ENCODE measurements at places on chromosomes 2 and 18. TPM values are rescaled to one million over a fixed set of nuclear protein-coding genes. Genes with fewer than 3 reads are reported as not detected.

- no peak for DNase-seq
- no peaks in the 10 kb centered on the region for H3K4me1 ChIP-seq
- H3K27ac ChIP-seq = no peak overlapping the region
- no peak overlapping the region for H3K4me3 ChIP-seq
Measured at GRCh38 chr2:47109007-47109375, 46.1 kb downstream of the STPG4 start.

DNA sequence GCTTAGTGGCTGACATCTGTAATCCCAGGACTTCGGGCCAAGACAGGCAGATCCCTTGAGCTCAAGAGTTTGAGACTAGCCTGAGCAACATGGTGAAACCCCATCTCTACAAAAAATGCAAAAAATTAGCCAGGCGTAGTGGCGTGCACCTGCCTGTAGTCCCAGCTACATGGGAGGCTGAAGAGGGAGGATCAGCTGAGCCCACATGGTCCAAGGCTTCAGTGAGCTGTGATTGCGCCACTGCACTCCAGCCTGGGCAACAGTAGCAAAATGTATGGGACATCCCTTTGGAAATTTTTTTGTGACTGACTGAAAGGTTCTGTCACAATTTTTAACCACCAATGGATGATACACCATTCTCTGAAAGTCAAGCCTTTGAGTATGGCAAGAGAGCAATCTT lies 6.3 kb upstream of the COLEC12 start:
- H3K36me3 ChIP-seq = no peaks in the 10 kb centered on the region
- no peak for DNase-seq
- H3K27me3 ChIP-seq = no peaks in the 10 kb centered on the region
- H3K4me1 ChIP-seq = no peaks in the 10 kb centered on the region

GRCh38 chr2:242011516-242011915 lies 142.0 kb downstream of the RTP5 start:
- H3K27ac ChIP-seq = no peak overlapping the region
- DNase-seq = no peak
- no peaks in the 10 kb centered on the region for H3K36me3 ChIP-seq
- H3K27me3 ChIP-seq = no peaks in the 10 kb centered on the region
- H3K4me3 ChIP-seq = no peak overlapping the region

GRCh38 chr2:28927878-28928277 lies 33.4 kb downstream of the WDR43 start:
- H3K27ac ChIP-seq = no peak overlapping the region
- H3K4me3 ChIP-seq = no peak overlapping the region
- no peaks in the 10 kb centered on the region for H3K36me3 ChIP-seq
- no peak for DNase-seq

DNA sequence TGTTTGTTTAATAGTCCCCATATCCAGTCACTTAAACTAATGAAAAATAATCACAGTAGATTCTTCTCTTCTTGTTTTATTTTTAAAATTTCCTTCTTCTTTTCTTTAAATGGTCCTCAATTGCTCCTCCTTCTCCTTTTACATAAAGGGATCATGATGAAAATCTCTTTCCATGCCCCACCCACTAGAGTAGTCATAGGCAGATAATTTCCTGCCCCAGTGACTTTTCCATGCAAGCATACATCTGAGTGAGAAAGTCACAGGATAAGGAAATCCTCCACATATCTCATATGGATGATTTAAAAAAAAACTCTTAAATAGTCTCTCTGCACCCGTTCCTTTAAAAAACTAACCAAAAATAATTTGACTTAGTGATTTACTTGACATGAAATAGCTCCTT lies 552.3 kb upstream of the SETBP1 start:
- no peak overlapping the region for H3K27ac ChIP-seq
- H3K27me3 ChIP-seq = no peaks in the 10 kb centered on the region
- H3K4me3 ChIP-seq = no peak overlapping the region

DNA sequence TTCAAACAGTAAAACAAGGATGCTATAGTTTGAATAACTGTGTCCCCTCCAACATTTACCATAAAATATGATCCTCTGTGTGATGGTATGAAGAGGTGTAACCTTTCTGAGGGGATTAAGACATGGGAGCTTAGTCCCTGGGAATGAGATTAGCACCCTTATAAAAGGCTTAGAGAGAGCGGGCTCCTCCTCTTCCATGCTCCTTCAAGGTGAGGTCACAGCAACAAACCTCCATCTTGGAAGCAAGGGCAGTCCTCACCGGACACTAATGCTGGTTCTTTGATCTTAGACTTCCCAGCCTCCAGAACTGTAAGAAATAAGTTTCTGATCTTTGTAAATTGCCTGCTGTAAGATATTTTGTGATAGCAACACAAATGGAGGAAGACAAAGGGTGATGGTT lies 700.3 kb downstream of the TMEM182 start:
- no peaks in the 10 kb centered on the region for H3K4me1 ChIP-seq
- no peak overlapping the region for H3K27ac ChIP-seq
- no peaks in the 10 kb centered on the region for H3K27me3 ChIP-seq

Gene AKAIN1
- polyA plus RNA-seq = not detected

GRCh38 chr2:12155303-12156051 lies 409.0 kb downstream of the LPIN1 start:
- peaks cover 8% of the 10 kb centered on the region for H3K4me1 ChIP-seq
- peak overlapping the region; percentile 16 for H3K27ac ChIP-seq

DNA sequence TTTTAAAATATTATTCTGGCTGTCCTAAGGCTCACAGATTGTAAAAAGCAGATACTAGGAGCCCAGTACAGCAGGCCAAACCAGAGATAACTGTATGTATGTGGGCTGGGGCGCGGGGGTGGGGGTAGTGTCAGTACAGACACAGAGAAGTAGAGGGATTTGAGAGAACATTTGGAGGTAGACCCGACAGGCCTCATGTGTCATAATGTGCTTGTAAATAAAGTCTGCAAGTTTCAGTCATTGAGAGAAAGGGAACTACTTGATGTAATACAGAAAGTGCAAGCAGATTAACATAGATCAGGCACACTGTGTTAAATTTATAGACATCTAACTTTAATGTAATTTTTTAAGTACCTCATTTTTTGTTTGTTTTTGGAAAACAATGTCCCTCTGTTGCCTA lies 7.4 kb upstream of the POLI start:
- no peak for DNase-seq
- H3K27me3 ChIP-seq = no peaks in the 10 kb centered on the region
- H3K27ac ChIP-seq = peak overlapping the region; percentile 11
- H3K4me1 ChIP-seq = peaks cover 55% of the 10 kb centered on the region
- H3K4me3 ChIP-seq = no peak overlapping the region

GRCh38 chr2:54605836-54606235 lies 117.6 kb upstream of the EML6 start:
- no peaks in the 10 kb centered on the region for H3K36me3 ChIP-seq
- no peak overlapping the region for H3K4me3 ChIP-seq
- DNase-seq = no peak
- no peaks in the 10 kb centered on the region for H3K27me3 ChIP-seq
- peak overlapping the region; percentile 78 for H3K27ac ChIP-seq
- peaks cover 22% of the 10 kb centered on the region for H3K4me1 ChIP-seq

DNA sequence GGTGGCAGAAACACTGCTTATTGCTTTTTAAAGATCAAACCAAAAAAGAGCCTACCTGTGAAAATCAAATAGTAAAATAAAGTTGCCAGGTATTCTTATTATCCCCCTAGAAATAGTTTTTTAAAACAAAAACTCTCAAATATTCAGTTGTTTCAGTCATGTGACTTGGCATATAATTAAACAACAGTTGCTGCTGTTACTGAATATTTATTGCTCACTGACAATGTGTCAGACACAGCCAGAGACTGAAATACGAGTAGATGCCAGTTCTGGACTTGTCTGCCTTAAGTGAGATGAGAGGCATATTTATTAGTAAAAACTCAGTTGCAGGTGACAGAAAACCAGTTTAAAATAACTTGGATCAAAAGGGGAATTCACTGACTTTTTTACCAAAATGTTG lies 106.0 kb upstream of the RAB12 start:
- H3K27ac ChIP-seq = no peak overlapping the region
- H3K36me3 ChIP-seq = no peaks in the 10 kb centered on the region
- no peaks in the 10 kb centered on the region for H3K4me1 ChIP-seq
- no peaks in the 10 kb centered on the region for H3K27me3 ChIP-seq
- H3K4me3 ChIP-seq = no peak overlapping the region
- DNase-seq = no peak

Gene YWHAQ
- polyA plus RNA-seq = 426 TPM

Gene CNGA3
- 0.04 TPM for polyA plus RNA-seq

Gene KLHL14
- 1.1 TPM for polyA plus RNA-seq

DNA sequence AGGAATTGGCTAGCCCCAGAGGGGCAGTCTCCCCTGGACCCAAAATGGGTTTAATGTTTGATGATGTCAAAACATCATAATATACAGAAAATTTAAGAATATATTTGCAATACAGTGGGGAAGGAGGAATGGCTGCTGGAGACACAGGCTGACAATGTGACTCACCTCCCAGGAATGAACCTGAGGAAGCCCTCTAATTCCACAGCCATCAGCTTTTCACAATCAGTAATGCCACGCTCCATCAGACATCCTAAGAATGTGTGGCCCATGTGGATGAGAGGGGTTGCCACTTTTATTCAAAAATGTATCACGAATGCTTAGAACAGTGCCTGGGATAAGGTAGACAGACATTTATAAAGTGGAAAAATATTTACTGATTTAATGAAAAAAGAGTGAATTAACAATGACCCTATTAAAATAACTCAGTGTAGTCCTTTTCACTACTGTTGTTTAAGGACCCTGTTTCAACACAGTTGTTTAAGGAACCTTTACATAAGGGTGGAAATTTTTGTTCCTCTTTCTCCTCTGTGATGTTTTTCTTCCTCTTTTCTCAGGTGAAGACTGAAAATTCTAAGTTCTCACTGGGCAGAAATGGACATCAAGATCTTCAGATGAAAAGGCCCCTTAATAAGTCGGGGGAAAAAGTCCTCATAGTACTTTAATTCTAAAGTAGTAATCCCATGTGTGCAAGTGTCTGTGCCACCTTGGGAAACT lies 17.5 kb upstream of the TMEM163 start:
- H3K27me3 ChIP-seq = no peaks in the 10 kb centered on the region
- H3K36me3 ChIP-seq = no peaks in the 10 kb centered on the region
- DNase-seq = no peak

DNA sequence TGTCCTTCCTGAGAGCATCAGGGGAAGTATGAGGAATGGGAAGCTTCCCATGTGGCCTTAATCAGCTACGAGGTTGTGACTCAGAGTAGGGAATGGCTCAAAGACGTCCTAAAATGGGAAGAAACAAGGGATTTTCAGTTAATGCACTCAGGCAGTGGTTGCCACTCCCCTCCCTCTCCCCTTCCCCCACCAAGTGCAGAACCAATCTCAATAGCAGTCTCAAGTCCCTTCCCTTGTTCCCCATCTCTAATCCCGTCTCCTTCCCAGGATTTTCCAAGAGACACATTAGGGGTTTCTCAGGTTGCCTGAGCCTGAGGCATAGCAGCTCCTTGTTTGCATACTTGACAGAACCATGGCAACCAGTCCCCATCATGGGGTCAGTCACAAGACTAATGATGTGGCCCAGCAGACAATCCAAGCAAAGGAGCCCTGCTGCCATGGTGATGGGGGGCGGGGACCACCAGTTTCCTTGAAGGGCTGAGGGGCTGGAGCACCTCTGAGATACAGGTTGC lies 18.2 kb upstream of the RESP18 start:
- H3K36me3 ChIP-seq = no peaks in the 10 kb centered on the region
- no peak overlapping the region for H3K4me3 ChIP-seq
- no peak for DNase-seq
- no peak overlapping the region for H3K27ac ChIP-seq
- no peaks in the 10 kb centered on the region for H3K4me1 ChIP-seq
- peaks cover 53% of the 10 kb centered on the region for H3K27me3 ChIP-seq

- H3K4me3 ChIP-seq = no peak overlapping the region
- DNase-seq = no peak
- no peaks in the 10 kb centered on the region for H3K36me3 ChIP-seq
Measured at GRCh38 chr2:105380432-105381100, 18.3 kb downstream of the FHL2 start.

Gene DSC2
- 14.0 TPM for polyA plus RNA-seq

GRCh38 chr2:32865399-32866068 lies 81.2 kb upstream of the LTBP1 start:
- no peak for DNase-seq
- no peaks in the 10 kb centered on the region for H3K27me3 ChIP-seq

DNA sequence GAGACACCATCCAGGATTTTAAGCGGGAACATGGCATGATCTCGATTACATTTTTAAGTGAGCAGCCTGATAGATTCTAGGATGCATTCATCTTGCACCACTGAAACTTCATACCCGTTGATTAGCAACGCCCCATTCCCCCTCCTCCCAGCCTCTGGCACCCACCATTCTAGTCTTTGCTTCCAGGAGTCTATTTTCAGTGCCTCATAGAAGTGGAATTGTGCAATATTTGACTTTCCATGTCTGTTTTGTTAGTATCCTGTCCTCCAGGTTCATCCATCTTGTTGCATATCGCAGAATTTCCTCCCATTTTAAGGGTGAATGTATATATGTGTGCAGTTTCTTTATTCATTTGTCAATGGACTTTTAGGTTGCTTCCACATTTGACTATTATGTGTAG lies 20.9 kb upstream of the SLC66A3 start:
- H3K36me3 ChIP-seq = no peaks in the 10 kb centered on the region
- H3K27me3 ChIP-seq = no peaks in the 10 kb centered on the region
- DNase-seq = no peak
- H3K27ac ChIP-seq = no peak overlapping the region
- H3K4me1 ChIP-seq = peaks cover 30% of the 10 kb centered on the region

Gene NCK2
- polyA plus RNA-seq = 67.0 TPM

DNA sequence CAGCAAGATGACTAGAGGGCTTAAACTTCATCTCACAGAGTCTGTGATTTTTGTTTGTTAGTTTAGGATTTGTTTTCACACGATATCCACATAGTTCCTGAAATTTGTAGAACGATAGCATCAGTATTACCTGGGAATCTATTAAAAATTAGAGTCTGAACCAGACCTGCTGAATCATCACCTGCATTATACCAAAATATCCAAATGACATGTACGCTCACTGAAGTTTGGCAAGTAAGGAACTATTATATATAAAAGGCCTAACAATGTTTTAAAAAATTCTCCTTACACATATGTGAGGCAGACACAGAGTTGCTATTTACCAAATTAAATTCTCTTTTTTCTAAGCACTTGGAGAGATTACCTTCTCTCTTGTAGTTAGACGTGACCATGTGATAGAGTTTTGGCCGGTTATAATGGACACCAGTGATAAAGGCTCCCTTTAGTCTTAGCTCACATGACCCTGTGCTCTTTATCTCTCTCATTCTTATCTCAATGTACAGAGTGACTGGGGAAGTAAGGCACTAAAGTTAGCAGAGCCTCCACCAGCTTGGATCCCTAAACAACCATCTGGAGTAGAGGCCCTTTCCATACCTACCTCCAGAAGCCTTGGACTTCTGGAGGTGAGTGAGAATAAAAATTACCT lies 363.1 kb downstream of the DSC3 start:
- no peaks in the 10 kb centered on the region for H3K4me1 ChIP-seq
- no peaks in the 10 kb centered on the region for H3K36me3 ChIP-seq
- H3K27ac ChIP-seq = no peak overlapping the region
- no peak overlapping the region for H3K4me3 ChIP-seq
- no peaks in the 10 kb centered on the region for H3K27me3 ChIP-seq

Gene CDK5R2
- 0.15 TPM for polyA plus RNA-seq

- no peak overlapping the region for H3K27ac ChIP-seq
- peaks cover 48% of the 10 kb centered on the region for H3K27me3 ChIP-seq
- no peak overlapping the region for H3K4me3 ChIP-seq
- H3K4me1 ChIP-seq = no peaks in the 10 kb centered on the region
- no peaks in the 10 kb centered on the region for H3K36me3 ChIP-seq
Measured at GRCh38 chr2:50343150-50343830, 688.6 kb downstream of the NRXN1 start.

GRCh38 chr18:1394966-1395365 lies 490.3 kb downstream of the ADCYAP1 start:
- DNase-seq = no peak
- no peaks in the 10 kb centered on the region for H3K36me3 ChIP-seq
- H3K27ac ChIP-seq = no peak overlapping the region

Gene DSC1
- 0.07 TPM for polyA plus RNA-seq

Data from left lung (tissue), 14 donors.